ENCODE measurements at places on chromosomes 4 and X.

DNA sequence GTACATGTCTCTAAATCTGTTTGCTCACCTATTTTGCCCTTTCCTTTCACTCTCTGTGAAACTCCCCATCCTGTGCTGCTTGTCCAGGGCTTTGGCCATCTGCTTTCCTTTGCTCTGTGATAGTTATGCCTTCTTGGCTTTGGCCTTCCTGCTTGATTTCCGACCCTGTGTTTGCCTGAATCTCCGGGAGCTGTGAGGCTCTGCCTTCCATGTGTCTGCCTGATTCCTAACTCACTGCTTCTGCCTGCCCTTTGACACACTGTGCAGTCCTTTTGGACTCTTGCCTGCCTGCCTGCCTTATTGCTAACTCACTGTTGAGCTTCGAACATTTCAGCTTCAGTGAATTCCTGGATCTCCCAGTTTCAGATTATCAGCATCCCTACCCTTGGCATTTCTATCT lies 143.1 kb downstream of the C4orf33 start:
- no peak for DNase-seq

- no peak for DNase-seq
Measured at GRCh38 chr4:113636438-113636818, 125.1 kb downstream of the CAMK2D start.

DNA sequence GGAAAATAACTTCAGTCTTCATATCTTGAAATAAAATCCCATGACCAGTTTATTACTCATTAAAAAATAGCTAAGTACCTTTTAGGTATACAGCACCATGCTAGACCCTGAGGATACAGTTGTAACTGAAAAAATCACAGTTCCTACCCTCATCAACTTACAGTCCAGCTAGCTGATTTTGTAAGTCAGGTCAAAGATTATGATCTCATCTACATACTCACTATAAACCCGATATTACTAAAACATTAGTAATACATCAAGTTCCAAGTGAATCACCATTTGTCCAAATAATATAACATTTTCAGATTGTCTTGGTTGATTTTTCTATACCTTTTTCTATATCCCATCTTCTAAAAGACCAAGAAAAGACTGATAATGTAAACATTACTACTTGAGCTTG lies 333.9 kb downstream of the INPP4B start:
- DNase-seq: no peak

DNA sequence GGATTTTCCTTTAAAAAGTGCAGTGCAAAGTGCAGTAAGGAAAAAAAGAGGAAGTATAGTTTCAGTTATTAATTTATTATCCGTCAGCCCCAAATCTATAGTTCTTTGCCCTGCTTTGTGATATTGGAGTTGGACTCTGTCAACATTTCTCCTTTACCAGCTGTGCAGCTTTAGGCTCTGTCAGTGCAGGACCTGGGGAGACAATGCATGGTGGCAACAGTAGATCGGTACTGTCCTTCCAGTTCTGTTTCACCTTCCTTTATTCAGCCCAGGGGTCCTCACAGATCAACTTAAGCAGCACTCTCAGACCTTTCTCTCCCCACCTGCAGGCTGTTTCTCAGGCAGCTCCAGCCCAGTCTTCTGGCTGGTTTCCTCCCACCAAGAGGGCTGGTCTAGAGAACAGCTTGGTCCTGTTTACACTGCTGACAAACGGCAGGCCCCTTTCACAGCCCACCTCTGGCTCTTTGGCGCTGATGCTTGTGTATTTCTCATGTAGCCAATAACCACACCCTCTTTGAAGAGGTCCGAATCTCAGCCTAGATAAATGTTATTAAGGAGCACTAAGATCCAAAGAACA lies 71.6 kb downstream of the MCUB start:
- no peak for DNase-seq

GRCh38 chr4:37982736-37983135 lies 22.5 kb downstream of the PTTG2 start:
- no peak for DNase-seq

GRCh38 chr4:183180096-183180495 lies 81.0 kb downstream of the WWC2 start:
- no peak for DNase-seq

GRCh38 chrX:118943102-118943501 lies 31.3 kb upstream of the LONRF3 start:
- no peak for DNase-seq

DNA sequence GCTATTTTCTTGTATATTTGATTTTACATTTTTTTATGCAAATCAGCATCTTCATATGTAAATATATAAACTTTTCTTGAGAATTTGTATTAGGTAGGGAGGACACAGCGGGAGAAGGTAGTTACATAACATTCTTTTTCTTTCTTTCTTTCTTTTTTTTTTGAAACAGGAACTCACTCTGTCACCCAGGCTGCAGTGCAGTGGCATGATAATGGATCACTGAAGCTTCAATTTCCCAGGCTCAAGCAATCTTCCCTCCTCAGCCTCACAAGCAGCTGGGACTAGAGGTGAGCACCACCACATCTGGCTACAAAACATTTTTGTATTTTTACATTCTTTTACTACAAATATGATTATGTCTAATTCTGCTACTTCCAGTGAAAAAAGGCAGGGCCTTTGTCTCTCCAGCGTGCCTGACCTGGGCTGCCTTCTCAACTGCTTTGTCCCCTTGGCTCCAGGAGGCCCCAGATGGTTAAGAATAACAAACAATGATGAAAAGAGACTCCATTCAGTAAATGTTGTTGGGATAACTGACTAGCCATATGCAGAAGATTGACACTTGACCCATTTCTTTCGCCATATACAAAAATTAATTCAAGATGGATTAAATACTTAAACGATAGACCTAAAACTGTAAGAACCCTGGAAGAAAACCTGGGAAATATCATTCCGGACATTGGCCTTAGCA lies 46.5 kb upstream of the FAT4 start:
- DNase-seq: no peak

- DNase-seq: no peak
Measured at GRCh38 chrX:19909761-19910160, 22.4 kb upstream of the SH3KBP1 start.

GRCh38 chrX:10177601-10178000 lies 20.8 kb downstream of the CLCN4 start:
- DNase-seq: no peak

- DNase-seq: peak; percentile 63
Measured at GRCh38 chrX:153688911-153689590, 1.3 kb downstream of the SLC6A8 start.

GRCh38 chr4:116618638-116619037 lies 466.7 kb downstream of the TRAM1L1 start:
- DNase-seq: no peak

GRCh38 chrX:106177982-106178321 lies 9.8 kb downstream of the PWWP3B start:
- no peak for DNase-seq

DNA sequence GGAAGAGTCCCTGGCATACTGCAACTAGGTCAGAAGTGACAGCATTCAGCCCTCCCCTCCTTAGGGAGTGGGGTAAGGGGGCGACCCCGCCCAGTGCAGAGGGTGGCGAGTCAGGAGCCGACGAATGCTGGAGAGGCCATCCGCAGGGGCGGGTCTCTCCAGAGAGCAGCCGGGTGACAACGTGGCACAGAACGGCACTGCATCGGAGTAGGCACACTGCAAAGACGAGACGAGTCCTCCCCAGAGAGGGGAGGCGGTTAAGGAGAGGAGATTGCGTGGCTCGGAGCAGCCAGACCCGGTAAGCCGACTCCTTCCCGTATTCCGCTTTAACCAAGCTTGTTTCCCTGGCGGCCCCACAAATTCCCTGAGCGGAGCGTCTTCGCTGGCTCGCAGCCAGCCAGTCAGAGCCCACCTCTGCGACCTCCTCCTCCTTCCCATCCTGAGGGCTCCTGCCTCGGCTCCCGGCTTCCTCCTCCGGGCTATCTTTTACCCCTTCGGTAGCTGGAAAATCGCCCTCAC lies 54.9 kb downstream of the LINC00632 start:
- no peak for DNase-seq

DNA sequence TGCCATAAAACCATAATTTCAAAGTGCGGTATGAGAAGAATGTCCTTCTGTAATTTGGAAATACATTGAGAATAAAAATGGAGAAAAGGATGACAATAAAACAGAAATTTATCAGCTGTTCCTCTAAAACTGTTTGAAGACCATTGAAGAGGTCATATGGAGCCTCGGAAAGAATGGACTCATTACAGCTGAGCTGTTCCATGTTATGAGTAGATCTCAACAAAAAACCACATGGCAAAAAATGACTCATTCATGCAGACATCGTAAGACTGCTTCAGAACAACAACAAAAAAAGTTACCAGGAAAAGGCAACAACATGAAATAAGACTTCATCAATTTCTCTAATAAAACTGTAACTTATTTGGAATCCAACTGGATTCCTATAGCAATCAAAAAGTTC lies 39.7 kb downstream of the AKAP4 start:
- DNase-seq: no peak

DNA sequence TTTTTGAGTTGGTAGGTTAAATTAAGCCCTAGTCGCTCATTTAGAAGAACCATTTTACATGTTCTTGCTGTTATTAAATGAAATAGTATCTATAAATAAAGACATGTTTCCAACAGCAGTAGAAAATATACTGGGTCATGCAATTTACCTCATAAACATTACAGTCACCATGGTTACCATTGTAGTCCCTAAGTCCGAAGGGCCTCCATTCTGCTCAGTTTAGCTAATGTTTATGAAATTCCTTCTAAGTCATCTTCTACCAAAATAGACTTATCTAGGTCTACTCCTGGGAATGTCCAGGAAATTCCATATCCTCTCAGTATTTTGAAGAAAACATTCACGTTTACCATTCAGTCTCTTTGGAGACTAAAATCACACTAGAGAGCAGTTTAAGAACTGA lies 292.5 kb upstream of the DCAF8L1 start:
- DNase-seq: no peak

DNA sequence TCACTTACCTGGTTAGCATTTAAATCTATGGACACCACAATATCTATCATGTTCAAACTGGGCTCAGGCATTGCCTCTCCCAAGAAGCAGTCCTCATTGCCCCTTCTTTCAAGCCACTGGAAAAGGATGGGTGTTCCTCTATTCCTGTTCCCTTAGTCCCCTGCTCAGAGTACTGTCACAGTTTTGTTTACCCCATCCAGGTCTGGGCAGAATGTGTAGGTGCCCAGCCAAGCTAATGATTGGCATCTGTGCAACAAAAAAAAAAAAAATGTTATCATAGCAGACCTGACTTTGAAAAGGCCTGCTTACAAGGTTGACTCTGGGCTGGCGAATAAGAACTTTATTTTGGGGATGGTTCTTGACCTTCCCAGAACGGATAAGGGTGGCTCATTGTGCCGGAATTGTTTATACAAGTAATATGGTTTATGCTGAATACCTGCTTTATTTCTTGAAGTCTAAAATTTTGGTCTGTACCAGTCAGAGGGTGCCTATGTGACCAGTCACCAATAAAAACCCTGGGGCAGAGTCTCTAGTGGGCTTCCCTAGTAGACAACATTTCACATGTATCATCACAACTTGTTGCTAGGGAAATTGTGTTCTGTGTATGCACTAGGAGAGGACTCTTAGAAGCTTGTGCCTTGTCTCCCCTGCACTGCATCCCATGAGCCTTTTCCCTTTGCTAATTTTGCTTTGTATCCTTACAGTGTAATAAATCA lies 47.9 kb downstream of the JADE3 start:
- no peak for DNase-seq

DNA sequence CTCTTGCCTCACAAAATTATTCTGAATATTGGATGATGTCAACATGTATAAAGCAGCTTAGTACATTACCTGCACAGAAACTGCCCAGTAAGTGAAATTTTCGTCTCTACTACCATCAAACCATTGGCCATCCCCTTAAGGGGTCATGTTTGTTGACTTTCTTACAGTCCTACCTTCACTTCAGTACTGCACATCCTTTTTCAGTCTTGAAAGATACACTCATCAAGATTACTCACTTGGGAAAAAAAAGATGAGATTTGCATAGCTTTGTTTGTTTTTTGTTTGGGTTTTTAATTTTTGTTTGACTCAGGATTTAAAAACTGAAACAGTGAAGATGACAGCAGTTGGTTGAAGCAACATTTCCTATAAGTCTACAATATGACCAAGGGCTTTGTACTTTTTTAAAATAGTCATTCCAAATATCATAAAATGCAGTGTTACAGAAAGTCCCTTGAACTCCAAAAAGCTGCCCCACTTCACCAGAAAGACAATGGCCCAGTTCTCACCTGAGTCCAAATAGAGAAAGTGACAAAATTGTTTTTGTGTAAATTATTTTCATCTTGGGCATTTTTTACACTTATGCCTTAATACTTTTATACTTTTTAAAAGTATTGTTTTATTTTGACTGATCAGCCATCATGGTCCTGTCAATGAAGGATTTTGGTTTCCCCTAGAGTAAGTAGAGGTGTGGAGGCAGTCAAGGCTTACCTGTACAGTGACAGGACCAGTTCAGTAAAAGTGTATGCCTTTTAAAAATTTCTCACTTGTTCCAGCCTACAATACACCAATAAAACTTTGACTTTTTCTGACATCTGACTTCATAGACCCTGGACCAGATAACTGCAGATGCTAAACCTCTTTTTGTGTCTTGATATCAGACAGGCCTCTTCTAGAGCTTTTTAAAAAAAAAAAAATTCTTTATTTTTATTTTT lies 59.7 kb upstream of the EDA2R start:
- no peak for DNase-seq
